ENCODE measurements at places on chromosomes 5 and 9. TPM values are rescaled to one million over a fixed set of nuclear protein-coding genes. Genes with fewer than 3 reads are reported as not detected.

SAPCD2 gene
- total RNA-seq: 36.7 TPM

LRRC19 gene
- total RNA-seq: not detected

DNAH5 gene
- total RNA-seq: 0.13 TPM

SPTLC1 gene
- 132 TPM for total RNA-seq

PAPPA gene
- 0.13 TPM for total RNA-seq

GRM6 gene
- not detected for total RNA-seq

KIF12 gene
- total RNA-seq: 0.22 TPM

PCDHB15 gene
- 0.14 TPM for total RNA-seq

IL9 gene
- not detected for total RNA-seq

RASEF gene
- under 0.01 TPM for total RNA-seq

POU5F2 gene
- total RNA-seq: 3.9 TPM

RNF183 gene
- not detected for total RNA-seq

TMOD1 gene
- 1.2 TPM for total RNA-seq

INSL4 gene
- not detected for total RNA-seq

PCAT7 gene
- total RNA-seq: not detected

GLRA1 gene
- total RNA-seq: not detected

CARD9 gene
- total RNA-seq: 0.40 TPM

FAM163B gene
- not detected for total RNA-seq

GDA gene
- not detected for total RNA-seq

ACTBL2 gene
- not detected for total RNA-seq

CLIC3 gene
- total RNA-seq: 0.27 TPM

EXD3 gene
- 9.3 TPM for total RNA-seq

CCNJL gene
- 4.0 TPM for total RNA-seq

HSPA4 gene
- 191 TPM for total RNA-seq

GALNT12 gene
- 1.4 TPM for total RNA-seq

TLE1 gene
- total RNA-seq: 40.3 TPM

WDR55 gene
- total RNA-seq: 26.6 TPM

FAM219A gene
- 18.8 TPM for total RNA-seq

CDK9 gene
- total RNA-seq: 88.0 TPM

HTR1A gene
- total RNA-seq: not detected

CER1 gene
- total RNA-seq: not detected
